Hippocampal formation (tissue), 2 donors: ENCODE measurements at places on chromosomes 2 and 18.

- DNase-seq = no peak
Measured at GRCh38 chr2:85548608-85548900, 9.6 kb downstream of the MAT2A start.

DNA sequence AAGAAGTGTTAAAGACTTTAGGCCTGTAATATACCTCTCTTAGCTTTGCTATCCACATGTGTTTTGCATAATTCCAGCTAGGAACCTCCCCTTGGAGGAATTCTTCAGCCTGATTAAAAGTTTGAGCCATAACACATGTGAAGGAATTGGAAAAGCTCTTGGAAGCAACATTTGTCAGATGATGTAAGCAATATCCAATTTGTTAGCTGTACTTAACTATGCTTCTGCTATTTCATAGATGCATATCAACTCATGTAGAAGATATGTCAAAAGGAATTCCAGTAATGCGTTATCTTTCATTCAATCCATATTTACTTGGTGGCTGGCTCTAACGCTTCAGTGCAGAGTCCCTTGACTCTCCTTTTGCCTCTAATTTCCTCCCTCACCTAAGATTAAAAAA is 46.2 kb downstream of the PKP4 start:
- DNase-seq = no peak

GRCh38 chr2:217731805-217732204 is 271.0 kb downstream of the TNS1 start:
- DNase-seq = no peak

DNA sequence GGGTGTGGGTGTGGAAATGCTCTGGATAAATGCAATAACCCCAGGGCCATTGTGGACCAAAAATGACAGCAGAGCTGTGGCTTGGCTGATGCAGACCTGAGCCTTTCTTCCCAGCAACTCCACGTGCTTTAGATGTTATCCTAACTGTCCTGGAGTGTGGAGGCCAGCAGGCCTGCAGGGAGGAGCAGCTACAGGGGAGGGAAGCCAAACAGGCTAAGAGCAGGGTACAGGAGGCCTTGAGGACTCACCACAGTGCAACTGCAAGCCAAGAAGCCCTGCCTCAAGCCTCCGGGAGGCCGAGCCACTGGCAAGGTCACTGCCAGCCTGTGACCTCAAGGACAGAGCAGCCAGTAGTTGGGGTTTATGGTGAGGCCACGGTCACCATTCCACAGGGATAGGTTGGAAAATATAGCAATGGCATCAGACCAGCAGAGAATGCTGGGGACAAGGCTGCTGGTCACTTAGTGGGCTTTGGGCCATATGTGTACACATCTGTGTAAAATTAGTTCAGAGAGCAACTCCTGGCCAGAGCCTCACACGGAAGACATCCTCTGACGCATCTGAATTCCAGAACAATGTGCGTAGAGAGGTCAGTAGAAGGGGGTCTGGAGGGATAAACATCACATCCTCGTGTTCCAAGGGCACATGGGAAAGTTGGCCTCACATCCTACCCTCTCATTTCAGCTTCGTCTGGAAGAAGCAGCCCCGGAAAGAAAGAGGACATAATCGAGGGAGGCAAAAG is 76.2 kb upstream of the UPP2 start:
- no peak for DNase-seq

DNA sequence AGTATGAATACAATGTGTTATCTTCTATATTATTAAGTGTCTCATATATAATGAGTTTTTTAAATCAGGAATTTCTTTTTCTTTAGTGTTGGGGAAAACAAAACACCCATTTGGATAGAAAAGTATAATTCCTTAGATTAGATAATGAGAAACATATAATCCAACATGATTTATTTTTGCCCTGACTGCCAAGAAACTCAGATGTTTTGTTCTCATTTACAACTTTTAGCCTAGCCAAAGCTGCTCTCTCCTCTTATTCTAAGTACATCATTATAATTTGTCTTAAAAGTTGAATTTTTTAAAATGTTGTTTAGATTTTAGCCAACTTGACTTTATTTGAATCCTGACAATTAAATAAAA is 68.6 kb downstream of the SLC40A1 start:
- DNase-seq = no peak

DNA sequence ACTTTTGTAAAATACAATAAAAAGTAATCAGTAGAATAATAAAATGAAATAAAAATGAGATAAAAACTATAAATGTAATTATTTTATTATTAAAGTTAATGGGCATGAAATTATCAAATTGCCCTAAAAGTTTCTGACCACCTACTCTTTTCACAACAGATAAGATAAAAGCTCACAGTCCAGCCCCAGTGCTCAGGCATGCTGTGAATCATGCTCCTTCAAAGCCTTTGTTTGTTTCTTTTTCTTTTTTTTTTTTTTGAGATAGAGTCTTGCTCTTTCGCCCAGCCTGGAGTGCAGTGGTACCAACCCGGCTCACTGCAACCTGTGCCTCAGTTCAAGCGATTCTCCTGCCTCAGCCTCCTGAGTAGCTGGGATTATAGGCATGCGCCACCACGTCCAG is 181.7 kb downstream of the ANKRD44 start:
- no peak for DNase-seq

- DNase-seq = no peak
Measured at GRCh38 chr2:233973786-233974185, 56.6 kb downstream of the TRPM8 start.
